Tibial nerve (tissue), 4 donors: ENCODE measurements at places on chromosomes 13 and 19.

GRCh38 chr13:76474966-76475365 lies 411.2 kb downstream of the KCTD12 start:
- no peaks in the 10 kb centered on the region for H3K27me3 ChIP-seq
- peak overlapping the region; percentile 69 for H3K27ac ChIP-seq
- DNase-seq, result no peak

- H3K4me3 ChIP-seq, result peak overlapping the region; percentile 58
- H3K36me3 ChIP-seq, result no peaks in the 10 kb centered on the region
- DNase-seq, result no peak
- H3K27me3 ChIP-seq, result peaks cover 10% of the 10 kb centered on the region
Observed at GRCh38 chr19:18204394-18205199, 755 bp upstream of the RAB3A start.

GRCh38 chr13:99218969-99219368 lies 18.3 kb downstream of the UBAC2 start:
- no peak overlapping the region for H3K27ac ChIP-seq
- no peak overlapping the region for H3K4me3 ChIP-seq
- no peaks in the 10 kb centered on the region for H3K27me3 ChIP-seq
- peaks cover 5% of the 10 kb centered on the region for H3K36me3 ChIP-seq

DNA sequence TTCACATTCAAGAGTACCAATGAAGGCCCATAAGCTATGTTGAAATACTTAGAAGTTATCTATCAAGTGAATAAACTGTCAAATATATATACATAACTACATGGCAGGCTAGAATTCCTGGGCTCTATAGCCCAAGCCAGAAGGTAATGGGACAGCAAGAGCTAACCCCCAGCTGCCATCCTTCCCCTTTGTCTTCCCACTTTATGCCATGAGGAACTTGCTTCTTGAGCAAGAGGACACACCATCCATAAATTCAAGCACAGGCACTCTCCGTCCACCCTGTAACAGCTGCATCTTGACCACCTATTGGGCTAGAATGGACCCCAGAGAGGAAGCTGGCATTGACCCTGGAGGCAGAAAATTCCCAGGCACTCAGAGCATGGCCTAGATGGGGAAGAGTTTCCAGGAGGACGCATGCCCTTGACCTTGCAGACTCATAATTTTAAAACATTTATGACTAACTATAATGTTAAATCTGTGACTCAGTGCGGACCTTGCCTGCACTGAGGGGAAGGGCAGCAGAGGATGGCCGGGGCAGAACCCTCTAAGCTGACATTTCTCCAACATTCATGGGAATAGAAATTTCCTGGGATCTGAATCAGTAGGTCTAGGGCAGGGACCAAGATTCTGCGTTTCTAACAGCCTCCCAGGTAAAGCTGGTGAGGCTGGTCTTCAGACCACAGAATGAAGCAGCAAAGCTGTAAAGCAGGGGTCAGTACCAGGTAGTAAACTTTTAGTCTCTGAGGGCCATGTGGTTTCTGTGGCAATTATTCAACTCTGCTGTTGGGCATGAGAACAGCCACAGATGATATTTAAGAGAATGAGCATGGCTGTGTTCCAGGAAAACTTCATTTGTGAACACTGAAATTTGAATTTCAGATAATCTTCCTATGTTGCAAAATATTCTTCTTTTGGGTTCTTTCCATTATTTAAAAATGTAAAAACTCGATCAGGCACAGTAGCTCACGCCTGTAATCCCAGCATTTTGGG lies 71.4 kb upstream of the CLDN10 start:
- no peaks in the 10 kb centered on the region for H3K4me1 ChIP-seq
- H3K36me3 ChIP-seq, result no peaks in the 10 kb centered on the region
- no peaks in the 10 kb centered on the region for H3K27me3 ChIP-seq
- DNase-seq, result no peak

DNA sequence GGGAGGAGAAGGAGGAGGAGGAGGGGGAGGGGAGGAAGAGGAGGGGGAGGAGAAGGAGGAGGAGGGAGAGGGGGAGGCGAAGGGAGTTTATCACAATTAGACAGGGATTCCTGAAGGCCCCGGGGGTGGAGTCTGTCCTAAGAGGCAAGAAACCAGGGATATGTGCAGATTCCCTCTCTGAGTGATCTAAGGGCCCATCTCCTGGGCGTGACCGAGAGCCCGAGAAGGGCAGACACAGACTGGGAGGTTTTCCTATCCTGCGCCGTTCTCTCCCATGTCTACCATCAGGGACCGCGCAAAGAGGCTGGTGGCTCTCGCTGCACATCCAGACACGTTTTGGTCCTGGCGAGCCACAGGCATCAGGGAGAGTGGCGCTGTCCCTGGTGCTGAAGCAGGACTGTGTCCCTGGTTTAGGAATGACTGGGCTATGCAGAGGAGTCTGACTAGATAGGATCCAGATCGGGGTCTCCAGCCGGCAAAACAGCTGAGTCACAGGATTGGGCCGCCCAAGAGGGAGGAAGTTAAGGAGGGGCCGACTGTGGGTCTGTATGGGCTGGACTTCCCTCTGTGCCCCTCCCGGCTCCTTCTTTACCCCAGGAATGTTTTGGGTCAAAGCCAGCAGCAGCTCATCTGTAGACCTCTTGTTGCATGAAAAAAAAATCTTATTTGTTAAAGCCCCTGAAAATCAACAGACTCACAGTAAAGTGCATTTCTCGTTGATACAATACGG lies 17.9 kb upstream of the ZNF175 start:
- H3K27ac ChIP-seq, result no peak overlapping the region
- no peaks in the 10 kb centered on the region for H3K4me1 ChIP-seq
- peak; percentile 41 for DNase-seq
- H3K27me3 ChIP-seq, result no peaks in the 10 kb centered on the region
- no peak overlapping the region for H3K4me3 ChIP-seq

DNA sequence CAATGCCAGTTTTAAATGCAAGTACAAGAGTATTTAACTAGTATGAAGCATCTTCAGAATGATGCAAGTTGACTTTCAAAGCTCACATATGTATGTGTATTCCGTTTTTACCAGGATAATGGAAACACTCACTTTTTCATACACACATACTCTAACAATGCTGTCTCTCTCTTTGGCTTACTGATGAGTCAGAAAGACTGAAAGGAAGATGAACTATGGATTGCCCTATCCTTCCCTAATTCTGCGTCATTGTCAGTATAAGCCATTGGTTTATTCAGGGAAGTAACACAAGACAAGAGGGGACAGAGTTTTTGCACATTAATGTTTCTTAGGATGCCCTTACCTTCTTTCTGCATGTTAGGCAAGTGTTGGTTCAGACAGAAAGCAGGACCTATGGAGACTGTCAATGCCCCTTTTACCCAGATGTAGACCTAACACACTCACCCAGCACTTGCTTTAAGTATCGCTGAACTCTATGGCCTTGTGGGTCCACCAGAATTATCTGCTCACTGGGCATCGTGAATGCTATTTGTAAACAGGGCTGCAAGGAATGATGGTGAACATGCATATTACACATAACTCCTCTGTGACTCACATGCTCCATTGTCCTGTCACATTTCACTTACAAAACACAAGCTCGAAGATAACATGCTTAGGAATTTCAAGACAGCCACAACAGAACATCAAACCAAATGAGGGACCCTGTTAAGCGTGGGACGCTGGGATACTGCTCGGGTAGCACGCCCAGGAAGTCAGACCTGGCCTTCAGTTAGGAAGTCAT lies 10.0 kb upstream of the OXGR1 start:
- peaks cover 4% of the 10 kb centered on the region for H3K4me1 ChIP-seq
- no peaks in the 10 kb centered on the region for H3K27me3 ChIP-seq
- no peak for DNase-seq
- H3K36me3 ChIP-seq, result no peaks in the 10 kb centered on the region
- H3K27ac ChIP-seq, result no peak overlapping the region
- H3K4me3 ChIP-seq, result no peak overlapping the region

DNA sequence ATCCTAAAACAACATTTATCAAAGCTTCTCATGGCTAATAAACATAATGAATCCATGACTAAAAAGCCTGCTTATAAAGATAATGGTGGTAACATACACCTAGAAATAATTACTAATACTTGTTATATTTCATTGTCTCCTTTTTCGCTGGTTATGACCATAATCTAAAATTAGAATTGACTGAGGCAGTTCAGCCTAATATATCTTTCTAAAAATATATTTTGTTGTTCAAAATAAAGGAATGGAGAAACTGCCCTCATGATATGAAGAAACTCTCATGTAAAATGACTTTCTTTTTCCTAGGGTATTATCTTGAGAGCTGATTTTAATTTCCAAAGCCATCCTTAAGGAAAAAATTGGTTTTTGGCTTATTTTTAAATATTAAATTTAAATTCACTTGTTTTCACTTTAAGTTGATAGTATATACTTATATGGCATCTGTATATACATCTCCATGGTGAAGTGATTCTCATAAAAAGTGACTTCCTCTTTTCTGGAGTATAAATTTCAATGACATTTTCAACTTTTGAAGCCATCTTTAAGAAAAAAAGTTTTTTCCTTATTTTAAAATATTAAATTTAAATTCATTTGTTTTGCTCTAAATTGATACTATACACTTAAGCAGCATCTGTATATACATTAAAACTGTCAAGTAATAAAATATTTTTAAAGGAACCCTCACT lies 204.6 kb downstream of the VWA8 start:
- H3K27ac ChIP-seq, result no peak overlapping the region
- no peak overlapping the region for H3K4me3 ChIP-seq
- no peaks in the 10 kb centered on the region for H3K36me3 ChIP-seq
- peaks cover 2% of the 10 kb centered on the region for H3K4me1 ChIP-seq

GRCh38 chr13:42977219-42977659 lies 14.8 kb downstream of the EPSTI1 start:
- H3K27me3 ChIP-seq, result no peaks in the 10 kb centered on the region
- H3K4me1 ChIP-seq, result no peaks in the 10 kb centered on the region
- no peak overlapping the region for H3K27ac ChIP-seq
- no peaks in the 10 kb centered on the region for H3K36me3 ChIP-seq
- no peak for DNase-seq

GRCh38 chr13:49246850-49247642 lies 679 bp upstream of the CDADC1 start:
- H3K4me3 ChIP-seq, result peak overlapping the region; percentile 60
- no peak for DNase-seq
- no peaks in the 10 kb centered on the region for H3K27me3 ChIP-seq

DNA sequence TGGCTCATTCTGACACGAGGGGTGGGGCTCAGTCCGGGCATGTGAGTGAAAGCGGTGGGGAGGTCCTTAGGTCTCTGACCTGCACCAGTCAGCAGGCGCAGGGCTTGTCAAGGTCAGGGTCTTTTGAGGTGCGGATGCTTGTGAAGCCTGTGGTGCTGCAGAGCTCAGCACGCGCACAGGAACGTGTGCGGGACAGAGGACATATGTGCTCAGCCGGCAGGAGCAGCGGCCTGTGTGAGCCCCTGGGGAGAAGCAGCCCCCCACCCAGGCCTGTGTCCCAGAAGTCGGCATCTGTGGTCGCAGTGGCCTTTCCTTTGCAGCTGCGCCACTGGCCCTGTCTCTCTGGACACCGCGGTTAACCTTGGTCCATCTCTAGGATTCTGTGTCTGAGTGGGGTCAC lies 30.9 kb downstream of the ATP4B start:
- DNase-seq, result no peak
- H3K27ac ChIP-seq, result no peak overlapping the region
- H3K4me1 ChIP-seq, result no peaks in the 10 kb centered on the region
- no peak overlapping the region for H3K4me3 ChIP-seq

DNA sequence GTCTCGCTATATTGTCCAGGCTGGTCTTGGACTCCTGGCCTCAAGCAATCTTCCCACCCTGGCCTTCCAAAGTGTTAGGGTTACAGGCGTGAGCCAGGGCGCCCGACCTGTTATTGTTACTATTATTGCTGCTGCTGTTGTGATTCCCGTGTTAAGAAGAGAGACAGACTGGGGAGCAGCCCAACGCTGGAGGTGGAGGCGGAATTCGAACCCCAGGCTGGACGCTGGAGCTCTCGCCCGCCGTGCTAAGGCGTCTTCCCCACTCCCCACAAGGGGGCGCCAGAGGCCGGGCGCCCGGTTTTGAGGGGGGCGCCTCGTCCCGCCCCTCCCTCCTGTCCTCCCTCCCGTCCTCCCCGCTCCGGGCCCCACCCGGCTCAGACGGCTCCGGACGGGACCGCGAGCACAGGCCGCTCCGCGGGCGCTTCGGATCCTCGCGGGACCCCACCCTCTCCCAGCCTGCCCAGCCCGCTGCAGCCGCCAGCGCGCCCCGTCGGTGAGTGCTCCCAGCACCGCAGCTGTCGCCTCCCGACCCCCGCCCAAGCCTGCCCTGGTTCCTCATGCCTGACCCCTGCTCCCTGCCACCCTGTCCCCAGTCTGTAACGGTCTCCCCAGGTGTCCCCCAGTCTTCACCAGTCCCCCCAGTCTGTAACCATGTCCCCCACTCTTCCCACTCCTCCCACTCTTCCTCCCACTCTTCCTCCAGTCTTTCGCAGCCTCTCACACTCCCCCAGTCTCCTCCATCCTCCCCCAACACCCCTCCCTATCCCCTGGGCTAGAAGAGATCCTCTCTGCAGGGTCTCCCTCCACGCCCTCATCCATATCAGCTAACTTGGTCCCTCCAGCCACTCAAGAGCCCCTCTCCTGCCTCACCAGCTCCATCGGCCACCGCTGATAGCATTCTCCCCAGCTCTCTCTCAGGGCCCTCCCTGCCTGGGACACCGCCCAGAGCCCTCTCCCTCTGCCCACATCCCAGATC lies at the start of gene EHD2:
EHD2 (plus strand) TSS at position 377 of the 976 bp plus-strand sequence. CDS start 3,191 bp downstream, outside the sequence.
- DNase-seq, result peak; percentile 58
- no peaks in the 10 kb centered on the region for H3K27me3 ChIP-seq
- H3K27ac ChIP-seq, result peak within 1 kb of the TSS; percentile 97
- peaks cover 3% of the 10 kb centered on the region for H3K36me3 ChIP-seq
- H3K4me3 ChIP-seq, result peak within 1 kb of the TSS; percentile 82
